ENCODE measurements at places on chromosomes 7 and 10.

- DNase-seq: no peak
Observed at GRCh38 chr7:107948645-107949442, 54.1 kb downstream of the LAMB1 start.

- DNase-seq: no peak
Observed at GRCh38 chr10:28020080-28020860, 21.4 kb upstream of the ODAD2 start.

DNA sequence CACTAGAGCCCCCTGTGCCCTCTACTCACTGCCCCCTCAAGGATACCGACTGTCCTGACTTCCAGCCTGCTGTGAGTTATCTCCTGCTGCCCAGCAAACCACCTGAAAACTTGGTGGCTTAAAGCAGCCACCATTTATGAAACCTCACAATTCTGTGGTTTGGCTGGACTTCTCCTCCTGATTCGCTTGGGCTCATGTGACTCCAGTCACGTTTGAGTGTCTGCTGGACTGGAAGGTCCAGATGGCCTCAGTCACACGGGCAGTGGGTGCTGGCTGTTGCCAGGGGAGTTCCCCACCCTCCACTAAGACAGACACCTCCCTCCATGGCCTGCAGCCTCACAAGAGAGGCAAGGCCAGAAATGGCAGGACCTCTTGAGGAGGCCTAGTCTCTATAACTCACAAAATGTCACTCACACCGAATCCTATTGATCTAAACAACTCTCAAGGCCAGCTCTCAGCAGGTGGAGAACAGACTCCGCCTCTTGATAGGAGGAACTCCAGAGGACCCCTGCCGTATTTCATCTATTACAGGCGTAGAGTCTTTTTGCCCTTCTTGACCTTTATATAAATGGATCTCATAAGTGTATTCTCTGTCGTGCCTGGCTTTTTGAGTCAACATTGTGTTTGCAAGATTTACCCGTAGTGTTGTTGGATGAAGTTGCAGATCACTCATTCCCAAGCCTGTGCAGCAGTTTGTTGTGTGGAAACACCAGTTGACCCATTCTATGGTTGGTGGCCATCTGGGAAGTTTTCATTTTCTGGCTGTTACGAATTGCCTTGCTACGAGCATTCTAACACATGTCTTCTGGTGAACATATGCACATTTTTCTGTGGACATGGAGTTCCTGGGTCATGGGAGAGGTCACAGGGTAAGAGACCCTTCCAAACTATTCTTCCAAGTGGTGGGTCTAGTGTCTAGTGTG is 48.3 kb downstream of the ZMIZ1 start:
- DNase-seq: no peak

DNA sequence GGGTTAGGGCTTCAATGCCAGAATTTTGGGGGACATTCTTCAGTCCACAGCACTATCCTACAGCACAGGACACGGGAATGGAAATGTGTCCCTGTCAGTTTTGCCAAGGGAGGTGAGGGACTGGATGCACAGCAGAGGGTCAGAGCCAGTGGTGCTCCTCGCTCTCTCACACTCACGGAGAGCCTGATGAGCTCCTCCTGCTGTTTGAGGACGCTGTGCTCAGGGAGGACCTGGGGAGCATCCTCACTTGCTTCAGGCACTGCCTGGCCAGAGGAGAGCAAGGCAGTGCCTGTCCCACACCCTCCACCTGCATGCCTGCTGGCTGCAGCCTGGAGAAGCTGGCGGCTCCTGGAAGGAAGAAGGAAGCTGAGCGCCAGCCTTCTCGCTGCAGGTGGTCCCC is 58.6 kb downstream of the RAMP3 start:
- no peak for DNase-seq

- no peak for DNase-seq
Observed at GRCh38 chr7:86950360-86950759, 109.1 kb downstream of the ELAPOR2 start.

DNA sequence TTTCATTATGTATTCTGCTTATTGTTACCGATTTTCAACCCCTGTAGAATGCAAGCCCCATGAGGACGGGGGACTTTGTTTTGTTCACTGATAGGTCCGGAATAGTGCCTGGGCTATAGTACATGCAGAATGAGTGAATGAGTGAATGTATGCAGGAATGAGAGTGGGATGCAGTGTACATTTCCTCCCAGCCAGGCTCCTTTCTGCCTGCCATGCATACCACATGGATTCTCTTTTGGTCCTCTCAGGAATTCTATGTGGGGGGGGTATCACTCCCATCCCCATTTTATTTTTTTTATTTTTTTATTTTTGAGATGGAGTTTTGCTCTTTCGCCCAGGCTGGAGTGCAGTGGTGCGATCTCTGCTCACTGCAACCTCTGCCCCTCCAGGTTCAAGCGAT is 16.7 kb downstream of the TRIM56 start:
- DNase-seq: no peak

DNA sequence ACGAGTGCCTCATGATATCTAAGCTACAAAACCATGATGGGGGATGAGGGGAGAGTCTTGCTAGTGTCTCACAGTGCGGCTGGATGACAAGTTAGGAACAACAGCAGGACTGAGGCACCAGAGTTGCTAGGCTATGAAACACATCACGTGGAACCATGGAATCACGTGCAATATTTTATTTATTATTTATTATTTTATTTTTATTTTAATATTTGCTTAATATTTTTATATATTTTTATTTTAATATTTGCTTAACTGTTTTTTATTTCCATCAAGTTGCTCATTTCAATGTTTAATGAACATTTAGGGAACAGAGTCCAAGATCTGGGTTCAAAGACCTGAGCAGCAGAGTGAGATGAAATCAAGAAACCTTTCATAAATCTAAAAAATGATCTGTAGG is 614.6 kb downstream of the CNTNAP2 start:
- DNase-seq: no peak

- no peak for DNase-seq
Observed at GRCh38 chr10:56895306-56895705, 534.2 kb upstream of the ZWINT start.

DNA sequence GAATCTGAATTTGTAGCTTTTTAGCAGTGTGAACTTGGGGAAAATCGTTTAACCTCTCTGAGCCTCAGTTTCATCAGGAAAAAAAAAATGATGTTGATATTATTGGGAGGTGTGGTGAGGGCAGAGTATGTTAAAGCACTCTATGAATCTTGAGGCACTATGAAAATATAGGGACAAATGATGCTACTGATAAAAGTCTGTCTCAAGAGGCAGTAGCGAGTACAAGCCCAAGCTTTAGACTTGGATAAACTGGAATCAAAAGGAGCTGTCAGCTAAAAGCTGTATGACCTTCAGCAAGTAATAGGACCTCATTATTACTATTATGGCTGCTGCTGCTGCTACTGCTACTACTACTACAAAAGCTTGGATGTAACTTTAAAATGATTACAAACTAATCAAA is 8.4 kb downstream of the ZNF277 start:
- no peak for DNase-seq

GRCh38 chr10:69684981-69685353 is 54.9 kb downstream of the FAM241B start:
- no peak for DNase-seq

- DNase-seq: no peak
Observed at GRCh38 chr10:28382525-28383269, 79.8 kb upstream of the MPP7 start.

- DNase-seq: no peak
Observed at GRCh38 chr7:26472971-26473370, 181.3 kb downstream of the SNX10 start.

DNA sequence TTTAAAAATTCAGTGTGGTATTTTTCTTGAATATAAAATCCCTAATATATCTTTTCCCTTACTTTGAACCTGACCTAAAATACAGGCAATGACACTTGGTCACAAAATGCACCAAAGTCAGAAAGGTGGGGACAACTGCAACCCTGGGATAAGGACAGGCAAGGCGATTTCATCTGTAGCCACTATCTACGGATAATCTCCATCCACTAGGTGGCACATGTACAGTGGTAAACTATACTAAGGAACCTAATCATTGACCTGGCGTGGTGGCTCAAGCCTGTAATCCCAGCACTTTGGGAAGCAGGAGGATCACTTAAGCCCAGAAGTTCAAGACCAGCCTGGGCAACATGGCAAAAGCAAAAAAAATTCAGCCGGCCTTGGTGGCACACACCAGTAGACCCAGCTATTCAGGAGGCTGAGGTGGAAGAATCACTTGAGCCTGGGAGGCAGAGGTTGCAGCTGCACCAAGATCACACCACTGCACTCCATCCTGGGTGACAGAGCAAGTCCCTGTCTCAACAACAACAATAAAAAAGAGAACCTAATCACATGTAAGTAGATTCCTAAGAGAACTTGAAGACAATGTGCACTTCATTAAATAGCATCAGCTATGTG is 98.9 kb downstream of the KMT2C start:
- no peak for DNase-seq

Measured in kidney (tissue), 22 donors.